Esophagus squamous epithelium (tissue), 5 donors: ENCODE measurements at places on chromosomes 7 and 10.

GRCh38 chr7:14825912-14826311, 76.6 kb downstream of the DGKB start:
- no peak for DNase-seq

DNA sequence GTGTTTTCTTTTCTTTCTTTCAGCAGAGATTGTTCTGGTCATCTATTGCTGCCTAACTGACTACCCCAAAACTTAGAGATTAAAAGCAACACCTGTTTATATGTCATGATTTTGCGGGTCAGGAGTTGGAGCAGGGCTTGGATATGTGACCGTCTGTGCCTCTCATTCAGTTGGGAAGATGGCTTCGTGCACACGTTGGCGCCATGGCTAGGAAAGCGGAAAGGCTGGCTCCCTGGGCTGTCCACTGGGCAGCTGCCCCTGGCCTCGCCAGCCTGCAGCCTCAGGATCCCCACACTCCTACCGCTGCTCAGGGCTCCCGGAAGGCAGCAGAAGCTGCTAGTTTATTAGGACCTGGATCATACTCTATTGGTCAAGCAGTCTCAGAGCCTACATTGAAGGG, 638.1 kb upstream of the FOXK1 start:
- DNase-seq: no peak

DNA sequence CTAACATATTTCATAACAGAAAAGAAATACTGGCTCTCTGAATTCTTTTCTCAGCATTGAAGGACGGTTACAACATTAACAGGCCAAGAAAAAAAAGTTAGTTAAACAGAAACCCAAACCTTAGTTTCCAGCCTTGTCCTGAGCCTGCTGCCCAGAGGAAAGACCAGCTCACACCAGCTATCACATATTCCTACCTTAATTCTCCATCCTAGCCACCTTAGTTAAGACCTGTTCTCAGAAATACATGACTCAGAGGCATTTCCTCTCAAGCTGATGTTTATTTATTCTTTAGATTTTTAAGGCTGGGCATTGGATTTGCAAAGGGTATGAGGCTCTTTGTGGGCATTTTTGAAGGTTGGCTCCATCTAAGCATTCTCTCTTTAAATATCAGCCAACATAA, 34.3 kb upstream of the ADAM12 start:
- no peak for DNase-seq

DNA sequence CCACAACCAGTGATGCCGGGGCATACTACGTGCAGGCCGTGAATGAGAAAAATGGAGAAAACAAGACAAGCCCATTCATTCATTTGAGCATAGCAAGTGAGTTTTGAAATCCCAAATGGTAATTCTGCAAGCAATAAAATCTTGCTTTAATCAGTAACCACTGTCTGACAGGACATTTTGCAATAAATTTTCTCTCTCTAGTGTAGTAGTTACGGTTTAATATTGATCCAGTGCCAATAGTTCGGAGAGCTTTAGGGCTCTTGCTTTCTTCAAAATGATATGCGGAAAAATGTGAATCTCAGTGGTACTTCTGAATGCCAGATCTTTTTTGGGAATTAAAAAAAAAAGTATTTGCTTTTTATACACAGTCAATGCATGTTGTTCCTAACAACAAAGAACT, 520.4 kb downstream of the SDK1 start:
- no peak for DNase-seq

GRCh38 chr7:90841759-90842429, 245.8 kb downstream of the CDK14 start:
- DNase-seq: no peak
